Natural killer cell (primary cell): ENCODE measurements at places on chromosomes 7 and 10. TPM values are rescaled to one million over a fixed set of nuclear protein-coding genes. Genes with fewer than 3 reads are reported as not detected.

CYP3A7 gene
- total RNA-seq: not detected

PRLHR gene
- not detected for total RNA-seq

AOC1 gene
- not detected for total RNA-seq

MNX1 gene
- total RNA-seq: not detected

UPF2 gene
- 29.3 TPM for total RNA-seq

HKDC1 gene
- 0.50 TPM for total RNA-seq

NUTM2E gene
- 0.49 TPM for total RNA-seq

SLC16A12 gene
- not detected for total RNA-seq
